T47D (cell line): ENCODE measurements at places on chromosomes 3 and 15.

GRCh38 chr3:79657076-79657475, 110.7 kb downstream of the ROBO1 start:
- DNase-seq: no peak

DNA sequence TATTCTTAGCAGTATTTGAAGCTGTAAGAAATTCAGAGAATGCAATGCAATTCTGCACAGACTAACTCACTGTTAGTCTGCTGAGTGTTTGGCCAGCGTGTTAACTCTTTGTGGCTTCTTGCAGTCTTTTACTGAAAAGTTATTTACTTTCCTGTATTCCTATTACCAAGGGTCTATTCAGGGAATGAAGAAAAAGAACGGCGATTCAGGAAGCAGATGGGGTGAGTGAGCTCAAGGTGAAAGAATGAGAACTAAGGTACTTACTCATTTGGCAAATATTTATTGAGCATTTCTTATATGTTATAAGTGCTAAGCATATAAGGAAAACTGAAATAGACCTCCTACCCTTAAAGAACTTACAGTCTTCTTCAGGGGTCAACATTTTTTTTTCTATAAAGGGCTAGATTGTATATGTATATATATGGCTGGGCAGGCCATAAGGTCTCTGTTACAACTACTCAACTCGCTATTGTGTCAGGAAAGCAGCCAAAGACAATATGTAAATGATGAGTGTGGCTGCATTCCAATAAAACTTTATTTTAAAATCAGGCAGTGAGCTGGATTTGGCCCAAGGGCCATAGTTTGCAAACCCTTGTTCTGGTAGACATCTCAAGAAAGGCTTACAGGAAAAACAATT, 271.9 kb upstream of the GADL1 start:
- no peak for DNase-seq

- DNase-seq: no peak
Observed at GRCh38 chr3:112900113-112900512, 53.4 kb upstream of the CD200R1L start.

- DNase-seq: no peak
Observed at GRCh38 chr3:9180764-9181117, 68.7 kb downstream of the SRGAP3 start.
